ENCODE measurements at places on chromosomes 4 and X. TPM values are rescaled to one million over a fixed set of nuclear protein-coding genes. Genes with fewer than 3 reads are reported as not detected.

The DMP1 gene
- polyA plus RNA-seq: not detected

The ITGB1BP2 gene
- 1.8 TPM for polyA plus RNA-seq

The CLGN gene
- polyA plus RNA-seq: 0.54 TPM

The KCND1 gene
- 0.92 TPM for polyA plus RNA-seq

The IRS4 gene
- not detected for polyA plus RNA-seq

The ASB5 gene
- 0.37 TPM for polyA plus RNA-seq

The ARHGAP36 gene
- polyA plus RNA-seq: not detected

The CCSER1 gene
- 4.2 TPM for polyA plus RNA-seq

The RBM3 gene
- polyA plus RNA-seq: 86.9 TPM

The TMSB15A gene
- 1.8 TPM for polyA plus RNA-seq

The ZFP42 gene
- polyA plus RNA-seq: not detected

The GPC3 gene
- 52.5 TPM for polyA plus RNA-seq

The QRFPR gene
- 0.99 TPM for polyA plus RNA-seq

The F8A3 gene
- polyA plus RNA-seq: 0.62 TPM

The FGFBP2 gene
- not detected for polyA plus RNA-seq

The ADH6 gene
- 39.2 TPM for polyA plus RNA-seq

The KIAA1210 gene
- polyA plus RNA-seq: not detected

The MAP7D3 gene
- 5.7 TPM for polyA plus RNA-seq

The ACE2 gene
- 32.4 TPM for polyA plus RNA-seq

The ETDC gene
- not detected for polyA plus RNA-seq

The SSX3 gene
- not detected for polyA plus RNA-seq

The FGF2 gene
- 2.3 TPM for polyA plus RNA-seq

The REELD1 gene
- 0.58 TPM for polyA plus RNA-seq

The RAI2 gene
- polyA plus RNA-seq: 18.3 TPM

The ADH1B gene
- 38.6 TPM for polyA plus RNA-seq

The GRIA3 gene
- 5.8 TPM for polyA plus RNA-seq

The HADH gene
- 126 TPM for polyA plus RNA-seq

The STAP1 gene
- 17.9 TPM for polyA plus RNA-seq

The SHISA3 gene
- 20.3 TPM for polyA plus RNA-seq

The RBMXL3 gene
- polyA plus RNA-seq: not detected

The SFRP2 gene
- polyA plus RNA-seq: not detected

The CCKAR gene
- polyA plus RNA-seq: 0.22 TPM

The RNF212 gene
- 20.8 TPM for polyA plus RNA-seq

The HMX1 gene
- not detected for polyA plus RNA-seq

The PRSS48 gene
- polyA plus RNA-seq: not detected

The NALF2 gene
- 1.9 TPM for polyA plus RNA-seq

The FAM236A gene
- polyA plus RNA-seq: not detected

The SMIM14 gene
- 26.3 TPM for polyA plus RNA-seq

The PNMA5 gene
- polyA plus RNA-seq: not detected

The SUV39H1 gene
- polyA plus RNA-seq: 2.8 TPM

All from kidney (tissue), 22 donors.